ENCODE measurements at places on chromosomes 7 and 10. TPM values are rescaled to one million over a fixed set of nuclear protein-coding genes. Genes with fewer than 3 reads are reported as not detected.

Gene TEX47
- not detected for total RNA-seq

Gene AZGP1
- 2.7 TPM for total RNA-seq

Gene MEIG1
- not detected for total RNA-seq

Gene GDF10
- total RNA-seq, result 1.7 TPM

Gene STK31
- total RNA-seq, result 2.2 TPM

Gene LIPF
- total RNA-seq, result not detected

Gene ZNF789
- 14.5 TPM for total RNA-seq

Gene ZNF138
- 26.5 TPM for total RNA-seq

Gene CPXM2
- total RNA-seq, result 18.9 TPM

Gene RAPGEF5
- total RNA-seq, result 68.0 TPM

DNA sequence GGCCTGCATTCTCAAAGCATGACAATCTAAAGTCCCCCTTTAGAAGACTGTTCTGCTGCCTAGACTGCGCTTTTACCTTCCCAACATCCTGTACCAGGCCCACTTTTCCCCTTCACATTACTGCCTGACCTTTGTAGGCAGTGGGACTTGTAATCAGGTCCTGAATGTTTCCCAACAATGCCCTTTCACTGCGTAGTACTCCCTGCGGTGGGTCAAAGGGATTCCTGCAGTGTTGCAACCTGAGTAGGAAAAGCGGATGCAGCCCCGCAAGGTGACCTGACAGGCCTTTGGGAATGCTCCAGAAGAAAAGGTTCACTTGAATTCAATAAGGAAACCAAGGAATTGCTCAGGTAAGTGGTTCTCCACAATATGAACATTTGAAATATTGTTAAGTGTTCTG, 4.9 kb upstream of the TCAF1 start:
- DNase-seq, result no peak

DNA sequence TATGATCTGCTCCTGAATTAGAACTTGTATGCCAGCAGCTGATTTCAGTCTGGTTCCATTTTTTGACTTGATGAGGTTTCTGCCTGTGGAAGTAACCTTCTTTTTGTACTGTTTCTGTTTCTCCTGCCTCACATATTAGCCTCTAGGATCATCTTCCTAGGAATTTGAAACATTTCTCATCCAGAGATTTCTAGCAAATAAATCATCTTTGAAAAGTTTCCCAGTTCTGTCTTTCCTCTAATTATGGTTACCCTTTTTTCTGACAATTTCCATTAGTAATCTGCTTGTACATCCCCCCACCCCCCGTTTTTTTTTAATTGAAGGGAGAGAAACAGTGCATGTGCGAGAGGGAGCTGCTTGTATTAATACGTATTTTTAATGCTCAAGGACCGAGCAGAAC, 92.2 kb downstream of the NRF1 start:
- no peak for DNase-seq

GRCh38 chr10:125093199-125093973, 67.0 kb downstream of the CTBP2 start:
- DNase-seq, result no peak

DNA sequence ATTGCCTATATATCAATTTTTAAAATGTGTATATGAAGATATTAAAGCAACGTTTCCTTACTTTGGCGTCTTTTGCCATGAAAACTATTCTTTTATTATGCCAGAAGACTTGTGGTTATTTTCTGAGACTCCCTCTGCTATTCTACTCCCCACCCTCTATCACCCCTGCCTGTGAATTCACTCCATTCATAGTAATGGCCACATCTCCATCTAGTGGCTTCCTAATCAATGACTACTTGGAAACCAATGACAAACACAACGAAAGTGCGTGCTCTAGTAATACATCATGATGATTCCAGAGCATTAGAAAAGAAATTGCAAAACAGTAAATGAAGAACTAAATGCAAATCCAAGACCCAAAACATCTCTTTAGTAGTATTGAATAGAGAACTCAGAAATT, 186.7 kb upstream of the HGF start:
- DNase-seq, result no peak

DNA sequence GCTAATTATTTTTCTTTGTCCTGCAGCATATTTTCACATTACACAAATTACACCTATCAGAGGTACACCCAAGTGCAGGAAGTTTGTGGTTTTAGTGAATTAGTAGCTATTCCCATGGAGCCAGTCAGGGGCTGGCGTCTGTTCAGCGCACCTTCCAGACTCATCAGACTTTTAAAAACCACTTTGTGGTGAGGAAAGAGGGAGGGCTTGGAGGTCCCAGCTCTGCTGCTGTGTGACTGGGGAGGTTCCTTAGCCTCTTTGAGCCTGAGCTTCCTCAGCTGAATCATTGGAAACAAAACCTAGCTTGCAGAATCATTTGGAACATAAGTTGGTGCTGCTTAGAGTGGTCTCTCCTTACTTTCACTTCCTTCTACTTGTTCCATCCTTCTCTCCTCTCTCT, 175.4 kb downstream of the SORCS3 start:
- DNase-seq, result no peak

DNA sequence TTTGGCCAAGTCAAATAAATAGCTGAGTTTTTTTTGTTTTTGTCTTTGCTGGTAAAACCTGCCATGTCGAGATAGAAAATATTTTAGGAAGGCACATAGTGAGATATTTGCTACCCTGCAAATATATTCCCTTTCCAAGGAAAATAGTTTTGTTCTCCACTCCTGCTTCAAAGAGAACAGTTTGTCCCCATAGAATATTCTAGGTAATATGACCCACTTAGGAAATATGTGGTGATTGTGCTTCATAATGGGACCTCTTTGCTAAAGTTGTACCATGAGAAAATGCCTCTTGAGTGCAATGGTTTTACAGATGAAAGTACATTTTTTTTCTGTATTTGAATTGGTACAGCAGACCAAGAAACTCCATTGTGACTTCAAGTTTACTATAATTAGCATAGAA, 41.6 kb downstream of the SMNDC1 start:
- DNase-seq, result no peak

GRCh38 chr10:42933448-42934340, 143.2 kb upstream of the RET start:
- no peak for DNase-seq

- no peak for DNase-seq
Observed at GRCh38 chr10:29791773-29792172, 157.0 kb upstream of the SVIL start.

DNA sequence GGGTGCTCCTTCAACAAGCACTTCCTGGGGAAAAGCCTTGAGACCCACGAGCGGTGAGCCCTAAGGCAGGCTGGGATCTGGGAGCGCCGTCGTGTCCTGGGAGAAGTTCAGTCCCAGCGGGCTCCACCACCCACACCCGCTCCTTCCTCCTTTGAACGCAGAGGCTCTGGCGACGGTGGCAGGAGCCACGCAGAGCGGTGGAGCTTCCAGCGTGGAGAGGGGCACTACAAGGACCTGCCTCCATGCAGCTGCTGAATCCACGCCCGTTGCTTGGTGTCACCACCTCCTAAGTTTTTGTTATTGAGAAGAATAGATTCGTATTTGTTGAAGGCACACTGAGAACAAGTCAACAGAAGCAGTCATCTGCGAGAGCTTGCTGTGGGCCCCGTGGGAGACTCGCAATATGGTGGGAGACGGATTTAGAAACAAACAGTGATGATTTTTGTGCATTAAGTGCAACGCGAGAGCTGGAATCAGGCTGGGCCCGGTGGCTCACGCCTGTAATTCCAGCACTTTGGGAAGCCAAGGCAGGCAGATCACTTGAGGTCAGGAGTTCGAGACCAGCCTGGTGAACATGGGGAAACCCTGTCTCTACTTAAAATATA, 60.1 kb upstream of the SDK1 start:
- peak; percentile 82 for DNase-seq

GRCh38 chr7:2435146-2435545, 31.7 kb downstream of the CHST12 start:
- DNase-seq, result no peak

GRCh38 chr7:129205987-129206785, 17.8 kb downstream of the SMO start:
- DNase-seq, result no peak

DNA sequence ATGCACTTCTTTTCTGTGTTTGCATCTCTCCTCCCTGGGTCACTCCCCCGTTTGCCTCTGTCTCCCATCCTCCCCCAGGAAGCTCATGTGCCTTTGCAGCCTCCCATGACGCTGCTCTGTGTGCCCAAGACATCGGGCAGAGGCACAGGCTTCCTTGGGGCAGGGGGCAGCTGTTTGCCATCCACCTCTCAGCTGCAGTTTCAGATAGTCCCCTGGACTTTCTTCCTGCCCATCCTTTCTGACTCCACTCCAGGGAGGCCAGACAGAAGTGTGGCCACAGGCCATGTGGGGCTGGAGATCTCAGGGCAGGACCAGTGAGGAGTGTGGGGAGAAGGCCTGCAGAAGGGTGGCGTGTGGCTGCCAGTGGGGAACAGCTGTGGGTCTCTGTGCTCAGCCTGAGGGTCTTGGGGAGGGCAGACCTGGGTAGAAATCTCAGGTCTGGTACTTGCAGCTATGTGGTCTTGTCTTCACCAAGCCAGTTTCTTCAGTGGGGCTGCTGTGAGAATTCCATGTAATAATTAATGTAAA, 10.6 kb upstream of the SAMD8 start:
- DNase-seq, result no peak

DNA sequence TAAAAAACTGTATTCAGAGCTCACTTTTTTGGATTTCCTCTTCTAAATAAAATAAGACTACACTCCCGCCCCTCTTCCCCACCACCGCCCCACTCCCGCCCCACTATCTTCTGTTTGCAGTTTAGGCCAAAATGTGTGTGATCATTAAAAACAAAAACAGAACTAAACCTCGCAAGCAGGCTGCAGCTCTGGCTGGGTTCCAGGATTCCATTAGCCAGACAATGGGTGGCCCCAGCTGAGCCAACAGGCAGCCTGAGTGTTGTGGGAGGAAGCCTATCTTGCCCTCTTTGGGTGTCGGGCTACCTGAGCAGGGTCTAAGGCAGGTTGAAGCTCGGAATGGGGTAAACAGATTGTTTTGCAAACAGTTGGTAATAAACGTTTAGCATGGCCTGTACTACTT, 41.7 kb downstream of the ARL4A start:
- DNase-seq, result no peak

GRCh38 chr10:104317726-104318299, 20.5 kb downstream of the ITPRIP start:
- no peak for DNase-seq

DNA sequence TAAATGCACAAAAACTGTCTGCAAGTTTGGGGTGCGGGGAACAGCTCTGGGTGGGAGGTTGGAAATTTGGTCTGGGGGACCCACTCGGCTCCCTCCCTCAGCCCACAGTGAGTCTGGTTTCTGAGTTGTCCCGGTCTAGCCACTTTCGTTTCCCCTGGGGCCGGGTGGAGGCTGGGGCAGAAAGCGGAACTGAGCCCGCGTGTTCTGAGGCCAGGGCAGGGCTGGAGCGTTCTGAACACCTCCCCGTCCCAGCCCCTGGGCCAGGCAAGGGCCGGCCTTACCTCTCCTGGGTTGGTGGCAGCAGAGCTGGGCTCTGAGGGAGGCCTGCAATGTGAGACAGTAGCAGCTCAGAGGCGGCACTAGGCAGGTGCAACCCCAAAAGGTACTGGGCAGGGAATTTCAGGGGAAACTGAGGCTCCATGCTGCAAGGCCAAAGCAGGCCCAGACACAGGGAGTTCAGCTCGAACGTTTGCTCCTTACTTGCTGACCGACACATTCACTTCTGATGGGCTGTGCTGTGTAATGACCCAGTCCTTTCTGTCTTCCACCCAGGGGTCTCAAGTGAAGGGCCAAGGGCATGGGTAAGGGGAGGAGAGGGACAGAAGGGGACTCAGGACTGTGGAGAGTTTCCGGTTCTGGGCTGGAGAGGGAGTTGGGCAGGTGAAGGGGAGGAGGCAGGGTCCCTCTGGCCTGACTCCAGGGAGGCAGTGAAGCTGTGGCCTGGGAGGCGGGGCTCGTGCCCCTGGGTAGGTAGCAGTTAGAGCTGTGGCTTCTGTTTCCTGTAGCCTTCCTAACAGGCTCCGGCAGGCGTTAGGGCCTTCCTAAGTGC, 3.0 kb downstream of the IRF5 start:
- peak; percentile 77 for DNase-seq

DNA sequence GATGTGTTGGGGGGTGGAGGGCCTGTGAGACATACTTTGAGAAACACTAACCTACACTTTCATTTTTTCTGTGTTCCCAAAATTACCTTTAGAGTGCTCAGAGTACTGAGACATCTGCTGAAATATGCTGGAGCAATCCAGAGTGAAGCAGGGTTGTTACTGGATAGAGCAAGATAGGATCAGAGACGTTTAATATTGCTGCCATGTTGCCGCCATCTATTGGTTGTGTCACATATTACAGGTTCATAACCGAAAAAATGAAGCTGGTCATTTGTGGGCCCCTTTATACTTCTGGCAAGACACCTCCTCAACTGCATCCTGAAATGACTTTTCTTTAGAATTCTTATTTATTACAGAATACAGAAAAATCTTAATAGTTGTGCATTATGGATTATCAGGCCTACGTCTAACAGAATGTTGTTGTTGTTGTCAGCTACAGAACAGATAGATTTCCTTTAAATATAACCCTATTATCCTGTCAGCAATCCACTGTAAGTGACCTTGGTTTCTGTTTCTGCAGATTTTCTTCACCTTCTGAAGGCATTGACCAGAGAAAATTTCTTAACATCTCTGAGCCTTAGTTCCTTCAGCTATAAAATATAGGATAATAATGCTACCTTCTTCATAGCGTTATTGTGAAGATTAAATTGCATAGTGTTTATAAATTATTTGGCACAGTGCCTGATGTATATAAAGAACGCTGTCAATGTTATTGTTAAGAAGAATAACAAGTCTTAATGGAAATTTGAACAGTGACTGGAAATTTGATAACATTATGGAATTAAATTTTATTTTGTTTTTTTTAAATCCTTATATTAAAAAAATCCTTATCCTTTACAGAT, 16.2 kb upstream of the DLD start:
- no peak for DNase-seq

DNA sequence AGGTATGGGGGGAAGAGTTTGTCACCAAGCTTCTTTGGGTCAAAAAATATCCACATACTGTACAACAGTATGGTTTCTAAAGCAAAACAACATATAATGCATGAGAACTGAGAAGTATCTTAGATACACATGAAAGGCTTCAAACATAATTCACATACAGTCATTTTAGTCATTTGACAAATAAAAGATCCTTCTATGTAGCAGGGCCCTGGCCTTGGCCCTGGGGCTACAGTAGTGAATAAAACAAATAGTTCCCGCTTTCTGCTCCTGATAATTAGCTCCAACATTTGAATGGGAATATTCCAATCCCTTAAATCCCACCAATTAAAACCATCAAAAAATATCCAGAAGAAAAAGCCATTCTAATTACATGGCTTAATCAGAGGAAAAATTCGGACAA, 51.3 kb downstream of the MALSU1 start:
- DNase-seq, result no peak

DNA sequence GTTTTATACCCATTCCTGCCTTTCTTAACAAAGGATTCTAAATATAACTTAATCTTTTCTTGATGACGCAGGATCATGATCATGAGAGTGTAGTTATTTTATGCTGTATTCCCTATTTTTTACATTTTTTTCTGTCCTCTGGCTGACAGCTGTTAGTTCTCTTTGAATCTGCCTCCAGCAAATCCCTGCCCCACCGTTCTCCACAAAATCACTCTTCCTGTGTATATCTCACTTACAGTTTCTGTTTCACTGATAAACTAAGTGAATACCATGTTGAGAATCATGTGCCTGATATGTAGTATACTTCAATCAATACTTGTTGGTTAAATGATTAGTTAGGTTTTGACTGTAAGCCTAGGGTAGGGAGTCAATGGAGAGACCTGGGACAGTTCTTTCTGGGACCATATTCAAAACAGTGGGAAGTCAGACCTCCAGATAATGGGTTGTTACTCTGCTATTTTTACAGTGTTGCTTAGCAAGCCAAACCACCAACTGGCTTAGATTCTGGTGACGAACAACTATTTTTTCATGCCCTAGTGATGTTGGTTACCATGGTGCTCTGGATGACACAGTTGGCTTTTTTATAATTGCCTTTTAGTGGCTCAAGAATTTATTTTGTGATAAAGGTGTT, 12.8 kb downstream of the CNNM1 start:
- DNase-seq, result no peak
